ENCODE measurements at places on chromosomes 6 and 20.

DNA sequence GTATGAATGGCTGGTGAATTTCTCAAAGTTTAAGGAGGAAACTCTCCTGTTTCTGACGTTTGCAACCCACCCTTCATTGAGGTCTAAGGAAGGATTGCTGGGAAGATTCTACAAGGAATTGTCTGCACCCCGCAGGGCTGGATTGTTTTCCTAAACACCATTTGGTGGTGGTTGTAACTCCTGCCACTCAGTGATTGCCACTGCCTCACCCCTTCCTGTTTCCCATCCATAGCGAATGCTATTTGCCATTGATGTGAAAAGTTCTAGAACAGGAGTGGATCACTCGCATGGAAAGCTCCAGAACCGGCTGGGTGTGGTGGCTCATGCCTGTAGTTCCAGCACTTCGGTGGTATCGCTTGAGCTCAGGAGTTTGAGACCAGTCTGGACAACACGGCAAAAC lies 8.7 kb upstream of the DSP start:
- DNase-seq, result no peak

- DNase-seq, result no peak
Measured at GRCh38 chr6:65938000-65938399, 231.0 kb upstream of the EYS start.

DNA sequence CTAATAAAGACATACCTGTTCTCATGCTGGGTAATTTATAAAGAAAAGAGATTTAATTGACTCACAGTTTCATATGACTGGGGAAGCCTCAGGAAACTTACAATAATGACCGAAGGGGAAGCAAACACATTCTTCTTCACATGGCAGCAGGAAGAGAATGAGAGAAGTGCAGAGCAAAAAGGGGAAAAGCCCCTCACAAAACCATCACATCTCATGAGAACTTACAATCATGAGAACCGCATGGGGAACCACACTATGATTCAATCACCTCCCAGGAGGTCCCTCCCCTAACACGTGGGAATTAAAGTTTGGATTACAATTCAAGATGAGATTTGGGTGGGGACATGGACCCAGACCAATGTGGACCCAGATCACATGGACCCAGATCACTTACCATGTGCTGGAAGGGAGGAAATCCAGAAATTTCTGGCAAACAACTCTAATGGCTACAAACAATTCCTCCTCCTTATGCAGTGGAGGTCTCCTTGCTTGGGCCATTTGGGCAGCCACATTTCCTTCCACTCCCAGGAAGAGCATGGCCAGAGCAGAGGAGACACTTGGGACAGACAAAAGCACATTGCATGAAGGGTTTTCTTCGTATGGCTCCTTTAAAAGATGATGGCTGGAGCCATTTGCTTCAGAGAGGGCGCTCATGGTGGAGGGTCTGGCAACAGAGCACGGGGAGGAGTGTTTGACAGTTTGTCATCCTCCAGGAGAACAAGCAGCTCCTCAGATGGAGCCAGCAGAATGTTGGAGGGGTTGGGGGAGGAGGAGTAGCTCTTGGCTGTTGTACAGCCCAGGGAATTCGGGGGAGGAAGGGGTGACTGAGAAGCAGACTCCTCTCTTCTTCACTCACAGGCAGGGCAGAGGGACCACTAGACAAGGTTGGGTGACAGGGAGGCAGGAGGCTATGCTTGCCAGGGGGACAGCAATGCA lies 30.4 kb downstream of the SERPINB9 start:
- DNase-seq, result no peak

DNA sequence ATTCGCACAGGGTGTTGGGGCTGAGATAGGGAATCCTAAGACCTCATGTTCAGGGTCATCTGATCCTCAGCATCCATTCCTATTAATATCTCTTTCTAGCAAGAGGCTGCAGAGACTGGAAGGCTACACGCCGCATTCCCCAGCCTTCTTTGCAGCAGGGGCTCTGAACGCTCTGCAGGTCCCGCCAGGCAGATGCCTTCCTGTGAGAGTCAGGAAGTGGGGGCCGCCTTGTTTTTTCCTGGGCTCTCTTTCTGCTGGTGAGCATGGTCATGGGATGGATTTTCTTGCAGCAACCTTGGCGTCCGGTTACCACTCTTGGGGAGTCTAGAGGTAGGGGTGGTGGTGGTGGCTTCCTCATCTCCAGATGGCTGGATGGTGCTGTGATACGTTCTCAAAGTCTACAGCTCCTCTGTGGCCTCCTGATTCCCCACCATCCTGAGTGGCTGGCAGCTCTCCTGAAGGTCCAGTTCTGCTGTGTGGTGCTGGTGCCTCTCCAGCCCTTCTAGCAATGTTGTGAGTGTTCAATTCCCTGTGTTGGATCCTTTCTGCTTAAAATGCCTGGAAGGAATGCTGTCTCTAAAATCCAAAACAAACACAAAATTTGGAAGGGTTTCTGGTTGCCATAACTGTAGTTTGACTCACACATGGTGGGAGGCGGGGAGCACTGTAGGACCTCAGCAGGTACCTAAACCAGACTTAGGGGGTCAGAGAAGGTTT lies 111.9 kb downstream of the CEBPB start:
- no peak for DNase-seq

- DNase-seq, result no peak
Measured at GRCh38 chr6:148455674-148456558, 113.3 kb downstream of the SASH1 start.

Measured in GM12864 (cell line).